Left lung (tissue), 14 donors: ENCODE measurements at places on chromosomes 11 and 22. TPM values are rescaled to one million over a fixed set of nuclear protein-coding genes. Genes with fewer than 3 reads are reported as not detected.

DNA sequence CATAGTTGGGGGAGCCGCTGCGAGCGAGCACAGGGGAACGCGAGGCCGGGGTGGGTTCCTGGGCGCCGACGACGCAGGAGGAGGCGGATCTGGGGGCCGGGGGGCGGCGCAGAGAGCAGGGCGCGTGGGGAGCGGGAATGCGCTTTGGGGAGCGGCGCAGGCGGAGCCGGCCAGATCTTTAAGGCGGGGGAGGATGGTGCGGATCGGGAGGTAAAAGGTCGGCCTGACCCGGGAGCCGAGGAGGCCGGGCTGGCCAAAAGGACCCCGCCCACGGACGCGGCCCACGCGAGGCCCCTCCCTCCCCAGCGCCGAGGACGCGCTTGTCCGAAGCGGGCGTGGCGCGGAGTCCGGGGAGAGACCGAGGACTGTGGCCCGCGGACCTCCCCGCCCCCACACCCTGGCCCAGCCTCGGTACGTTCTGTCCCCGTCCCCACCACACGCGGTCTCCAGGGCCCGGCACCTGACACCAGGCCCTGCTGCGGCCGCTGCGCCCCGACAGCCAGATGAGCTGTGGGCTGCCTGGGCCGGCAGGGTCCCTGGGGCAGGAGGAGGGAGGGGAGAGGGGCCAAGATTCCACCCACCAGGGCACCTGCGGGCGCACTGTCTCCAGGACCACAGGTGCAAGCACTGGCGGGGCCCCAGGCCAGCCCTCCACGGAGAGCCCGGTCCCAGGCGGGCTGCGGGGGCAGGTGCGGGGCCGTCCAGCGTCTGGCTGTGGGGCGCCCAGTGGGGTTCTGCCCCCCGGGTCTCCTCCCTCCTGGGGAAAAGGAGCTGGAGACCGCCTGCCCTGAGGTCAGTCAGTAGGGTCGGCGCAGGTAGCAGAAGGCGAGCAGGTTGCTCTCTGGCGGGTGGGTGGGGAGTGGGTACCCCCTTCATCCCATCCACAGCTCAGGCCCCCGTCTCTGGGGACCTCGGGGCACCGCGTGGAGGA, 10.9 kb downstream of the PIM3 start:
- H3K27ac ChIP-seq, result peak overlapping the region; percentile 76
- H3K27me3 ChIP-seq, result no peaks in the 10 kb centered on the region
- peaks cover 5% of the 10 kb centered on the region for H3K36me3 ChIP-seq
- no peak for DNase-seq
- H3K4me3 ChIP-seq, result peak overlapping the region; percentile 33
- H3K4me1 ChIP-seq, result peaks cover 69% of the 10 kb centered on the region

GRCh38 chr11:45087900-45088160, 58.6 kb upstream of the PRDM11 start:
- DNase-seq, result no peak
- H3K27me3 ChIP-seq, result no peaks in the 10 kb centered on the region
- H3K36me3 ChIP-seq, result no peaks in the 10 kb centered on the region
- H3K27ac ChIP-seq, result no peak overlapping the region
- H3K4me1 ChIP-seq, result peaks cover 14% of the 10 kb centered on the region

GRCh38 chr11:1815311-1815710, 19.5 kb upstream of the SYT8 start:
- H3K27me3 ChIP-seq, result peaks cover 64% of the 10 kb centered on the region
- no peaks in the 10 kb centered on the region for H3K36me3 ChIP-seq
- H3K4me1 ChIP-seq, result peaks cover 11% of the 10 kb centered on the region

GRCh38 chr11:127506126-127506525, 505.6 kb upstream of the KIRREL3 start:
- no peaks in the 10 kb centered on the region for H3K36me3 ChIP-seq
- no peaks in the 10 kb centered on the region for H3K27me3 ChIP-seq
- H3K27ac ChIP-seq, result no peak overlapping the region
- H3K4me1 ChIP-seq, result no peaks in the 10 kb centered on the region
- H3K4me3 ChIP-seq, result no peak overlapping the region

DNA sequence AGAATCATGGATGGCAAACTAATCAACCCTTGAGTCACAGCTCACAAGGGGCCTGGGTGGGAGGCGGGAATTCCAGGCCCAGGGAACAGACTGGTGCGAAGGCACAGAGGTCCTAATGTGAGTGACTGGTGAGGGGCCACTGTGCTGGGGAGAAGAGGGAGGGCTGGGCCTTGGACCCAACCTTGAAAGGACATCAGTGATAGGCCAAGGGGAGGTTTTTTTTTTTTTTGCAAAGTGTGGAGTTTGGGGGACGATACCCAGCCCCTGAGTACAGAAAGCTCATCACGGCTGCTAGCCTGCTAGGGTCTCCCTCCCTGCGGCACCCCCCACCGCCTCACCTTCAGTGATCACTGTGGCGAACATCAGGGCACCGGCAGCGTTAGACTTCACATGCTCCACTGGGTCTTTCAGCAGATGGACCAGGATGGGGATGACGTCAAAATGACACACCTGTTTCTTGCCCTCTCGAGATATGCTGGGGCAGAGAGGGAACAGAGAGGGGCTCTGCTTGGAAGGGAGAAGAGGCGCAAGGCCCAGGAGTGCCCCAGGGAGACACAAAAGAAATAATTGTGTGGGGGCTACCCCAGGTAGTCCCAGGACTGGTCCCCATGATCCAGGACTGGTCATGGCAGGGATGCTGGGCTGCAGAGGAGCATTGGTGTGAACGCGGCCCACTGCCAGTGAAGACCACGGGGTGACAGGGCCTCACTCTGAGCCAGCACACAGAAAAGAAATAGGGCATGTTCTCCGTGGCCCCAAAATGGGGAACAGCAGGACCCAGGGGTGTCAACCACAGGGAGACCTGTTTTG, 8.6 kb upstream of the GNAZ start:
- no peak overlapping the region for H3K4me3 ChIP-seq
- H3K27ac ChIP-seq, result no peak overlapping the region
- DNase-seq, result no peak

DNA sequence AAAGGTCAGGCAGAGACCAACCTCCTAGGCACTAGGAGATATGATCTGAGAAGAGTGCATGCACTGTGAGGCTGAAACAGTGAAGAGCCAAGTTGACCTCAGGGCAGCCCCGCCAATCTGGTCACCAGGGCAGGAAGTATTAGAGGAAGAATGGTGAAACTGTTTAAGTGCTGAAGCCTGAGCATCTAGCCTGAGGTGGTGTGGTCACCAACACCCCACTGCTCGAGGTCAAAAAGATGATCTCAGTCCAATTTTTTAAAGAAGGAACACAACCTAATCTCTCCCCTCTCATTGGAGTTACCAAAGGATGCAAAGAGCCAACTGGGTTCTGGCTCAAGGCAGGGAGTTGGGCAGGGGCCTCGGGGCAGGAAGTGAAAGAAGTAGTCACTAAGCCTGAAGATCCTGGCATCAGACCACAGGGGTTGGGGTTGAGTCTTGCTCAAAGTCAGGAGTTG, 4.0 kb downstream of the APBB1 start:
- DNase-seq, result no peak
- peaks cover 24% of the 10 kb centered on the region for H3K27me3 ChIP-seq
- H3K36me3 ChIP-seq, result peaks cover 15% of the 10 kb centered on the region
- H3K4me3 ChIP-seq, result no peak overlapping the region
- H3K4me1 ChIP-seq, result peaks cover 6% of the 10 kb centered on the region

DNA sequence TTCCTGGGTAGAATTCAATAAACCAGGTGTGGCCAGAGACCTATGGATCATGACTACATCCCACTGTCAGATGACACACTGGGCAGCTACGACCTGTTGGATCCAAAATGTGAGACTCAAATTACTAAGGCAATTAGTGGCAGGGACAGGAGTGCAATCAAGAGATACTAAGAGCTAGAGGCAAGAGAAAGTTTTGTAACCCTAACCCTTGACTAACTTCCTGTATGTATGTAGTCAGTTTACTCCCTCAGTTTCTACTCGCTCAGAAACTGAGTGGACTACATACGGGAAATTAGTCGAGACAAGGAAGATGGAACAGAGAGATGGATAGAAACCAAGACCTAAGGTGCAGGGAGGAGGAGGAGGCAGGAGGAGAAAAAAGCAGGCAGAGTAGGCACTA, 2.7 kb downstream of the CYB5R2 start:
- no peak for DNase-seq
- no peak overlapping the region for H3K27ac ChIP-seq
- H3K27me3 ChIP-seq, result peaks cover 43% of the 10 kb centered on the region
- H3K4me3 ChIP-seq, result no peak overlapping the region

- peak; percentile 56 for DNase-seq
- peak overlapping the region; percentile 53 for H3K27ac ChIP-seq
- H3K27me3 ChIP-seq, result no peaks in the 10 kb centered on the region
- H3K4me3 ChIP-seq, result no peak overlapping the region
- H3K4me1 ChIP-seq, result peaks cover 17% of the 10 kb centered on the region
Measured at GRCh38 chr11:78370406-78371172, 47.0 kb downstream of the GAB2 start.

Gene WT1
- polyA plus RNA-seq, result 1.8 TPM
